ENCODE measurements at places on chromosomes 12 and 14. TPM values are rescaled to one million over a fixed set of nuclear protein-coding genes. Genes with fewer than 3 reads are reported as not detected.
A peak's percentile ranks its signal among the peaks of the same experiment; 100 is the strongest.

DNA sequence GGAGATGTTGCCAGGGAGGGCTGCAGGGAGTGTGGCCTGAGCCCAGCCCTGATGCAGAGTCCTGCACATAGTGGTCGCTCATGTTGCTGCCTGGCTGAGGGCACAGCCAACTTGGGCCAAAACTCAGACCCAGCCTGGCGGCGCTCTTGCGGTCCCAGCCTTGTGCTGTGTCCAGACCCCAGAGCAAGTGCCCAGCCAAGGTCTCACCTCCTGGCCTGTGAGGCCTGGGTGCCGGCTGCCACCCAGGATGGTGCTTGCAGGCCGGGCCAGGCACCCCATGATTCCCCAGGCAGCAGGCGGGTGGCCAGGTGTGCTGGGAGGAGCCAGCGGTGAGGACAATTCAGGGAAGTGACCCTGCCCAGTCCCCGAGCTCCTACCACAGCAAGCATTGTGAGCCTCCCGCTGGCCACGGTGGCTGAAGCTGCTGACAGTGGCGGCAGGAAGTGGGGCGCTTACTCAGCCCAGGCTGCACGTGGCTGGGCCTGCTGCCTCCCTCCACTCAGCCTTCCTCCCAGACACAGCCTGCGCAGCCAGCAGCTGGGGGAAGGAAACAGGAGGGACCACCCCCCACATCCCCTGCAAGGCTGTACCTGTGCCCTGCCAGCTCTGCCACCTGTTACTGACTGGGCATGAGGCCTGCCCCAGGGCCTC lies 17.7 kb upstream of the PGF start:
- ATAC-seq = peak; percentile 85

DNA sequence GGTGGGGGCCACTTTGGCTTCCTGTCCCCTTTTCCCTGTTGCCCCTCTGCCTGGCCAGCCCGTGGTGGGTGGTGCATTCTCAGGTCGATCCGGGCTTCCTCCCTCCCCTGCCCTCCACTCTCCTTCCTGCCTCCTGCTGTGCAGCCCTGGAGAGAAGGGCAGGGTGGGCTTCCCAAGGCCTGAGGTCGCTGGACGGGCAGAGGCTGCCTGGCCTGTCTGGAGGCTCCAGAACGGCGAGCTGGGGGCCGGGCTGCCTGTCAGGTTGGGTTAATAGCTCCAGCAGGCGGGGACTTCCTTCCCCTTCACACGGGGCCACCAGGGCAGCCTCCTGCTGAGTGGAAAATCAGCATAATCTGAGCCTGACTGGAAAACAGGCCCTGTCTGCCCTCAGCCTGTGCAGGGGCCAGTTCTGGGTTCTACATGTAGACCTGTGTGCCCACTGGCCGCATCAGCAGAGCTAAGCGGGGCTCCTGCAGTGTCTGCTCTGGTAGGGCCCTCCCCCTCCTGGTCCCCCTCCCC lies 11.3 kb downstream of the KIF26A start:
- ATAC-seq = peak; percentile 61

- ATAC-seq = no peak
Observed at GRCh38 chr14:99841436-99842071, 48.3 kb downstream of the EML1 start.

DNA sequence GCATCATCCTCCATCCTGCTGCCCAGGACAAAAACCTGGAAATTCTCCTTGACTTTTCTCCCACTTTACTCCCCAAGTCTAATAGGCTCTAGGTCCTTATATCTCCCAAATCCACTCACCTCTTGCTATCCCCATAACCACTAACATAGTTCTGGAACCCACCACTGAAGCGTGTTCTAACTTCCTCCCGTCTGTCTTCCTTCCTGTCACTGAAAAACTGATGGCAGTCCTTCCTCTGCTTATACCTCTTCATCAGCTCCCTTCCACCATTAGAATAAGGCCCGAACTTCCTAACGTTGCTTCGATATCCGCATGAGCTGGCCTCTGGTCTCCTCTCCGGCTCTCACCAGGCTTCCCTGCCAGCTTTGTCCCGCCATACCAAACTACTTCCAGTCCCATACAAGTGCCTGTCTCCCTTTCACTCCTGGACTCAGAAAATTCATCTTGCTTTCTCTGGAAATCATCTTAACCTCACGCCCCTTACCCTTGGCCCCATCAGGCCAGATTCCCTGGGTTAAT lies 63.0 kb upstream of the BCL2L14 start:
- no peak for ATAC-seq

- no peak for ATAC-seq
Observed at GRCh38 chr14:76083796-76084765, 67.6 kb upstream of the GPATCH2L start.

DNA sequence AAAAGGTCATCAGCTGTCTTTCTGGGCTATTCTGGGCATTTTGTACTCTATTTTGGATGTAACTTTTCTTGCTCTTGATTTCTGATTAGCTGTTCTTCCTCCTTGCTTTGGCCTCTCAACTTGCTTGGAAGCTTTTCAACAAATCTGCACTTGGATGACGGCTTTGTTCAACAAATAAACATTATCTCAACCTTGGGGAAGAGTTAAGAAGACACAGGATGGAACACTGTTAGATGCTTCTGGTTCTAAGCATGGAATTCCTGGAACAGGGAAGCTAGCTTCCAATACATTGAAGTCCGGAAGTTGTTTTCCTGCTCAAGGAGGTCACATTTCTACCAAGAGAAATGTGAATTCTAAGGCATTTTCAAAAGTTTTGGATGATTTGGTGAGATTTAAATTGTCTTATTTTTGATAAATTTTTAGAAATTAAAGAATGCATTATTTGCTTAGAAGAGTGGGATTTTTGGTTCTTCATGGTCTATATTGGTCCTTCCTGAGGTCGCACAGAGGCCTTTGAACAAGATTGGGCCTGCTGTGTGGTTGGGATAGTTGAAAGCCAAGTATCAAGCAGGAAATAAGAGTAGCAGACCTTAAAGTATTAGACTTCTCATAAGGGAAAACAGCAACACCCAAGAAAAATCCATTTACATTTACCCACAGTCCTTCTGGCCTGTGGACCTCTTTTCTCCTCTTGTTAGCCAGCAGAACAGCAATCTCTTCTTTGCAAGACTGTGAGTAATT lies 59.2 kb downstream of the PPFIBP1 start:
- ATAC-seq = no peak

GRCh38 chr12:91902860-91903683 lies 242.6 kb downstream of the BTG1 start:
- peak; percentile 65 for ATAC-seq

- no peak for ATAC-seq
Observed at GRCh38 chr12:31853977-31854376, 105.2 kb upstream of the RESF1 start.

DNA sequence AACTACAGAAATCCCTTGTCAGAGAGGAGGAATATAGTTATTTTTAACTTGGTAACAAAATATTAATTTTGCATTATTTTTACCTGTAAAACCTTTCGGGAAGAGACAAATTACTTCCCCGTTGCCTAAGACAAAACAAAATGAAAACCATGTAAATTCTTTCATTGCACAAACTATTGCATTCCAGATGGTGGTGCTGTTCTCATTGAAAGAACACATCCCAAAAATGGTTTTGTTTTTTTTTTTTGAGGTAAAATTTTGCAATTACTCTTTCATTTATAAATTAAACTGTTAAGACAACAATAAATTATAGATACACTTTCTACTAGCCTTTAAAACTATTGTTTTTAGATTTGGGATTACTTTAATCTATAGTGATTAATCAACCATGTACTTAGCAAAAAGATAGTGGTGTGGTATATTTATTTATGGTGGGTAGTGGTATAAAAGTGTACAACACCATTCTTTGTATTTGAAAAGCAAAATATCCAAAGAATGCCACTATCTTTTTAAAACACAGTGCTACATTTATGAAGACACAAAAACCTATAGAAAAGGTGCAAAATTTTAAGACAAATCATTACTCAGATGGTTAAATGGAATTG lies 115.5 kb downstream of the SLC38A1 start:
- ATAC-seq = no peak

GRCh38 chr14:60220084-60220483 lies 28.9 kb upstream of the PPM1A start:
- peak; percentile 21 for ATAC-seq

DNA sequence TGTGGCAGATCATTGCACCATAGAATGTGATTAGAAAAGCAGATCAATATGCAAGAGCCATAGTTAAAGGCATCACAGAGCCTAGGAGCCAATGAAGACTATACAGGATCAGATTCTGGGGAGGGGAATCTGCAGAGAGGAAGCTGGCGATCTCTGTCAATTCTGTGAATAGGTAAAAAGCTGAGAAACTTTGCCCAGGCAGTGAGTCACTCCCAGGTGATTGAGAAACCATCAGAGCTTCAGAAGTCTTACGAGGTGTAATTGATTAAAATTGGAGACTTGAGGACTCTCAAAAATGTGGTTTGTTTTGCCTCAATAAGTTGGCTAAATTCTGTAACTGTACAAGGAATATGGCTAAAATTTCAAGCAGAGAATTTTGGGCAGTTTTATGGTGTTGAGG lies 41.7 kb upstream of the TSPAN11 start:
- ATAC-seq = no peak

- ATAC-seq = peak; percentile 3
Observed at GRCh38 chr14:50039734-50040400, 76.5 kb downstream of the VCPKMT start.

- no peak for ATAC-seq
Observed at GRCh38 chr12:129693731-129694130, 210.1 kb downstream of the TMEM132D start.

GRCh38 chr14:104345621-104346462 lies 207.5 kb downstream of the KIF26A start:
- no peak for ATAC-seq

DNA sequence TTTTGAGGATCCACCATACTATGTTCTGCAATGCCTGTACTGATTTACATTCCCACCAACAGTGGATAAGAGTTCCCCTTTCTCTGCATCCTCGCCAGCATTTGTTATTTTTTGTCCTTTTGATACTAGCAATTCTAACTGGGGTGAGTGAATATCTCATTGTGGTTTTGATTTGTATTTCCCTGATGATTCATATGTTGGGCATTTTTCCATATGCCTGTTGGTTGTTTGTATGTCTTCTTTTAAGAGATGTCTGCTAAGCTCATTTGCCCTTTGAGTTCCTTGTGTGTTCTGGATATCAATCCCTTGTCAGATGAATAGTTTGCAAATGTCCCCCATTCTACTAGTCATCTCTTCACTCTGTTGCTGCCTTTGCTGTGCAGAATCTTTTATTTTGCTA lies 49.0 kb upstream of the MSRB3 start:
- ATAC-seq = no peak

DNA sequence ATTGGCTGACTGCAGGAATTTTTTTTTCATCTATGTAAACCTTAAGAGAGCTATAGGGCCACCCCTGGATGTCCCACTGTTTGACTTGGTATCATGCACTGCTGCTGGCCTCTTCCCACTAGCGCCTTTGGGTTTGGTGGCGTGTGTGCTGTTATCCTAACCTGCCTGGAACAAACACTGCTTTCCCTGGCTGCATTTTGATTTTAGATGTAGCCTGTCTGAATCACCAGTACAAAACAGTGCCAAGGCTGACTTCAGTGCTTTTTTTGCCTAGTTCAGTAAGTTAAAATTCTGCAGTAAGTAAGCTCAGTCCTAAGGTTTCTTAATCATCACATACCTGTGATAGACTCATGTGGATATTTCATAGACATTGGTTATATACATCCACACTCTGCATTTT lies 99.2 kb downstream of the EML1 start:
- no peak for ATAC-seq

- ATAC-seq = peak; percentile 38
Observed at GRCh38 chr12:32494656-32495055, 95.3 kb downstream of the FGD4 start.

DNA sequence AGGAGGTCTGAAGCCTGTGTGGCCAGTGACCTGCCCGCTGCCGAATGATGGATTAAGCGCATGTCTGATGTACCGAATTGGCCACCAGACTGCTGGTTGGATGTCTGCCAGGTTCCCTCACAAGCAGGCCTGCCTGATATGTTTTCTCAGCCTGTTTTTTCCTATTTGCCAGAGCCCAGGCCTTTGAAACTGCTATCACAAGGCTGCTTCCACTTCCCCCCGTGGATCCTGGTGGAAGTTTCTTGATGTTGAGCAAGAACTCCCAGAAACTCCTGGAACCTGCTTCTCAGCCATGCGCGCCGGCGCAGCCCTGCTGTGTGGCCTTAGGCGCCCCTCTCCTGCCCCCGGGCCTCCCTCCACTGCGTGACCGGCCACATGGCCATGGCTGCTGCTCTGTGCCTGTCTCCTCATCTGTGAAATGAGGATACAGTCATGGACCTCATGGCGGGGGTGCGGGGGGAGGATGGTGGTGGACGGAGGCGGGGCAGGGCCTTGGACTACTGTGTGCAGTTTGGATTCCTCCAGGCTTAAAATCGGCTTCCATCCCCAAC lies 56.6 kb downstream of the CALM1 start:
- ATAC-seq = no peak

Gene SLC5A8
- total RNA-seq = not detected

Gene TDP1
- 98.3 TPM for total RNA-seq

Gene ABHD4
- 11.2 TPM for total RNA-seq

Gene GPD1
- 0.35 TPM for total RNA-seq

Gene PSEN1
- 33.8 TPM for total RNA-seq

Gene NANOG
- not detected for total RNA-seq

Gene FAM222A
- total RNA-seq = 0.11 TPM

Gene CNOT2
- 71.1 TPM for total RNA-seq

Gene LRRC10
- not detected for total RNA-seq
